ENCODE measurements at places on chromosomes 13 and 19.

- DNase-seq, result no peak
These were observed 77.8 kb downstream of the TEX26 start for GRCh38 chr13:31010296-31010695.

GRCh38 chr13:113901231-113901630 is 37.4 kb upstream of the GAS6 start:
- no peak for DNase-seq

GRCh38 chr13:41542281-41542680 is 84.9 kb downstream of the RGCC start:
- DNase-seq, result no peak

DNA sequence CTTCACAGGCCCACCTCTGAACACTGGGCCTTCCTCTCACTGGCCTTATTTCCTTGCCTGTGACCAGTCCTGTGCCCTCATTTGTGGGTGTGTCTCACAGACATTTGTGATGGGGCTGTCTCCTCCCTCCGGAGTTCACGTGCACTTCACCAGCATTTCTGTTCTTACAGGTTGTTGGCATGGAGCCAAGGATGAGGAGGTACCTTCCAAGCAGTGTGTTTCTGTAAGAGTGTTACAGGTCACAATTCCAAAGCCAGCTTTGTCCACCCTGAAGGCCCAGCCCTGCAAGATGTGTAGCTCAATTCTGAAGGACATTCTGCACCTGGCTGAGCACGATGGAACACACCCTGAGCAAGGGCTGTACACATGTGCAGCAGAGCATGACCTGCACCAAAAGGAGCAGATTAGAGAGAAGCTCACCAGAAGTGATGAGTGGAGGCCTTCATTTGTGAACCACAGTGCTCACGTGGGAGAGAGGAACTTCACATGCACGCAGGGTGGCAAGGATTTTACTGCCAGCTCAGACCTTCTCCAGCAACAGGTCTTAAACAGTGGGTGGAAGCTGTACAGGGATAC is 8.1 kb downstream of the ZNF749 start:
- DNase-seq, result no peak

DNA sequence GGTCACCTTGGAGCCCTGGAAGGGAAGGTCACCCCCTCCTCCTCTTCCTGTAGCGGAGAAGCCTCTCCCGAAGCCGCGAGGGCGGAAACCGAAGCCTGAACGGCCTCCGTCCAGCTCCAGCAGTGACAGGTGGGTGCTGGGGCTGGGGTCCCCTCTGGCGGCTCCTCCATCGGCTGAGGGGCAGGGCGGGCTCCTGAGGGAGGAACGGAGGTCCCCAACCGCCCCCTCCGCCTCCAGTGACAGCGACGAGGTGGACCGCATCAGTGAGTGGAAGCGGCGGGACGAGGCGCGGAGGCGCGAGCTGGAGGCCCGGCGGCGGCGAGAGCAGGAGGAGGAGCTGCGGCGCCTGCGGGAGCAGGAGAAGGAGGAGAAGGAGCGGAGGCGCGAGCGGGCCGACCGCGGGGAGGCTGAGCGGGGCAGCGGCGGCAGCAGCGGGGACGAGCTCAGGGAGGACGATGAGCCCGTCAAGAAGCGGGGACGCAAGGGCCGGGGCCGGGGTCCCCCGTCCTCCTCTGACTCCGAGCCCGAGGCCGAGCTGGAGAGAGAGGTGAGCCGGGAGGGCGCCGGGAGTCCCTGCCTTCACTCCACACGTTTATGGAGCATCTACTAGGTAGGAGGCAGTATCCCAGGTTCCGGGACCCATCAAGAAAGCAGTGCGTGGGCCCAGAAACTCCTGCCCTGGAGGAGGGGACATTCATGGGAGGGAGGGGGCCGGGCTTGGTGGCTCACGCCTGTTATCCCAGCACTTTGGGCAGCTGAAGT is 22.0 kb downstream of the HDGFL2 start:
- DNase-seq, result no peak

GRCh38 chr19:48982280-48982679 is 10.8 kb downstream of the GYS1 start:
- no peak for DNase-seq

DNA sequence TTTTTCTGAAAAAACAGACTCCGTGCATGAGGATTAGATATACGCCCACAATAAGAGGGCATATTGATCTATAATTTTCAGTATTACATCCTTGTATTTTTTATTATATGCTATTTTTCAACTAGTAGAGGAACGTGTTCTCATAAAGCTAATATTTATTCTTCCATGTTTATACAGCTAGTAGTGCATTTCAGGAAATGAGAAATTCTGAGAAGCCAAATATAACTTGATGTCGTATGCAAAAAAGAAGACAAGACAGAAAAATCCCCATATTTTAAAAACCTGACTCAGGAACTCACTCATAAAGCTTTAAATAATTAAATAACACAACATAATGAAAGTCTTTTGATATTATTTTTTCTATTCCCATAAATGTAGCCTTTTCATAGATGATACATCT is 308.6 kb downstream of the ENOX1 start:
- DNase-seq, result no peak

GRCh38 chr13:85411591-85411990 is 387.6 kb downstream of the SLITRK6 start:
- no peak for DNase-seq

DNA sequence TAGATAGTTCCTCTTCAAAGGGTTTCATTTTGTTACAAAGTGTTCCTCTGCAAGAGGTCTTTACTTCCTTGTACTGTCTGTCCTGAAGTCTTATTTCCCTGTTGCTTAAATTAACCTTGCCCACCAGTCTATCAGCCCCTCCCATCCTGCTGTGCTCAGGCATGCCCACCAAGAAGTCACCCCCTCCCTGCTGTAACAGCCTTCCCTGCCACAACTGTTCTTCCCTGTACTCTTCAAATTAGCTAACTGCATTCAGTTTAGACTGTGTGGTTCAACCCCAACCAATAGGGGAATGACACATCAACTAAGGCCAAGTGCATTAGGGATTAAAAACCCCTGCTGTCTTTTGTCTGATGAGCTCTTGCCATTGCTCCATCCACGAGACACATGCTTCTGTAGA is 34.4 kb upstream of the ZNF562 start:
- no peak for DNase-seq

DNA sequence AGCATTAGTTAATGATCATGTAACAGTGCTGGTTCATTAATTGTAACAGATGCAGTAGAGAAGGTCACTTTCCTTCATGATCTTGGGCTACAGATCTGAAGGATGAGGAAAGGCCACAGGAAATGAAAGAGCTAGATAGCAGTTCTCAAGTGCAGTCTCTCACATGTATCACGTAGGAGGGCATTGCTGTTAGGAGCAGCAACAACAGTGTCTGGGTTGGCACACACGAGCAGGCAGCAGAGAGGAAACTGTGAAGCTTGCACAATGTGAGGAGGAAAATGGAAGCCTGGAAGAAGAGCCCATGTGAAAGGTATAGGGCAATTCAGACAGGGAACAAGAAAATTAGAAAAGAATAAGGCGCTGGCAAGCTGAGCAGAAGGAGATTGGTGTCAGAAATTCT is 1741.5 kb downstream of the PCDH9 start:
- DNase-seq, result no peak

DNA sequence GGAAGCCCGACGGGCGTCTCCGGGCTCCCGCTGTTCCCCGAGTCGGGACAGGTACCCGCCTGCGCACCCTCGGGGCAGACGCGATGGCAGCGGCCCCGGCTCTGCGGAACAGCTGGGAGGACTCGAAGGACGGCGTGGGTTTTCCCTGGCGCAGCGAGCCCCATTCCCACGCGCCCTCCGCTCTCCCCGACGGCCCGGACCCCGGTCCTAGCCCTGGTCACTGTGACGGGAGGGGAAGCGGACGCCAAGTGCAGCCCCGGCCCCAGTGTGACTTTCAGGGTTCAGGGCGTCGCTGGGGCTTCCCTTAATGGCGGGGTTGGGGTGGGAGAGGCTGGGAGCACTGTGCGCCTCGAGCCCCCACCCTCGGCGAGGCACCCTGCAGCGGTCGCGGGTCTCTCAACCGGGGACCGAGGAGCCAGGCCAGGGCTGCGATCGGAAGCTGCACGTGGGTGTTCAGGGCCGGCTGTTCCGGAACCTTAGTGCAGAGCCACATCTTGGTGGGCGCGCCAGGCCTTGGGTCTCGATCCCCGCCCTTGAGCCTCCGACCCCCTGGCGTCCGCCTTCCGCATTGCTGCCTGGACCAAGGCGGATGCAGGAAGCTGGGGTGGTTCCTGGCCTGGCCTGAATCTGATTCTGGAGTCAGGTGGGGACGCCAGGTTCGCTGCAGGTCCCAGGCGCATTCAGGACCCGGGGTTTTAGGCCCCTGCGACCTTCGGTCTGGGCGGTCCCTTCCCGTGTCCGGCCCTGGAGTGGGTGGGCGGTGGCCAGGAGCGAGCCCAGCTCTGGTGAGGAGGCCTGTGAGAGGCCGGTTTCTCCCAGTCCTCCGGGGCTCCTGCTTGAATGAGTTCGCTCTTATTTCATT is 3.5 kb downstream of the LGALS7B start:
- DNase-seq, result no peak

DNA sequence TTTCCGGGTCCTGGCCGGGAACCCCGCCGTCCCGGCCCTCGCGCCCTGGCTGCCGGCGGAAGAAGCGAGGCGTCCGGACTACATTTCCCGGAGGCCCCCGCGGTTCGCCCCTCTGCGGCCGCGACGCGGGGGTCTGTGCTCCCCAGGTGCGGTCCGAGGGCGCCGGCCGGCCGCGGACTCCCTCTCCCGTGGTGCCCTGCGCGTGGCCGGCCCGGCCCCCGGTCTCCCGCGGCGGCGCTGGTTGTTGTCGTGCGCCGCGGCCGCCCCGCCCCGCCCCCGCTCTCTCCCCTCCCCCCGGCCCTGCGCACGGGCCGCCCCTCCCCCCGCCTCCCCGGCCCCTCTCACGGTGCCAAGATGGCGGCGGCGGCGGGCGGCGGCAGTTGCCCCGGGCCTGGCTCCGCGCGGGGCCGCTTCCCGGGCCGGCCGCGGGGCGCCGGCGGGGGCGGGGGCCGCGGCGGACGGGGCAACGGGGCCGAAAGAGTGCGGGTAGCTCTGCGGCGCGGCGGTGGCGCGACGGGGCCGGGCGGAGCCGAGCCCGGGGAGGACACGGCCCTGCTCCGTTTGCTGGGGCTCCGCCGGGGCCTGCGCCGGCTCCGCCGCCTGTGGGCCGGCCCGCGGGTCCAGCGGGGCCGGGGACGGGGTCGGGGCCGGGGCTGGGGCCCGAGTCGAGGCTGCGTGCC is at the start of gene KMT2B:
Gene KMT2B, plus strand, starts transcription at position 339 of the 680 bp plus-strand sequence. Its CDS starts 16 bp downstream, at position 355.
- DNase-seq, result peak; percentile 93

DNA sequence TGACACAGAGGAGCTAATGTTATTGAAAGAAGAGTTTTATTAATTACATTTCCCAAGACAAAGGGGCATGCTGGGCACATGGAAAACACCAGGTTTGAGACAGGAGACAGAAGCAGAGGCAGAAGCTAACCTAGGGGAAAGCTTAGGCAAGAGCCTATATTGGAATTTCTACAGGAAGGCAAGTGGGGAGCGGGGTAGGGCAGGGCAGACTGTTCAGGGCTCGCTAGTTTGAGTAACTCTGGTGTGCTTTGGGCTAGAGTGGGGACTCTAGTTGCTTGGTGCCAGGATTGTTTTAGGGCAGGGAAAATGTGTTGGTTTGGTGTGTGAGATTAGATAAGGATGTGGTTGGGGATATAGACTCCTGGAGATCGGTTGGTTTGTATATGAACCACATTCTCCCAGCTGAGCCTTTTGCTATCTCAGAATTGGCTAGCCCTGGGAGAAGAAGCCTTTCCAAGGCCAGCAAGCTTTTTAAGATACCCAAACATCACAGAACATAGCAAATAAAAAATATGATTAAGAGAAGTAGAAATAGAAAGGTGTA is 8.4 kb upstream of the UFM1 start:
- no peak for DNase-seq

DNA sequence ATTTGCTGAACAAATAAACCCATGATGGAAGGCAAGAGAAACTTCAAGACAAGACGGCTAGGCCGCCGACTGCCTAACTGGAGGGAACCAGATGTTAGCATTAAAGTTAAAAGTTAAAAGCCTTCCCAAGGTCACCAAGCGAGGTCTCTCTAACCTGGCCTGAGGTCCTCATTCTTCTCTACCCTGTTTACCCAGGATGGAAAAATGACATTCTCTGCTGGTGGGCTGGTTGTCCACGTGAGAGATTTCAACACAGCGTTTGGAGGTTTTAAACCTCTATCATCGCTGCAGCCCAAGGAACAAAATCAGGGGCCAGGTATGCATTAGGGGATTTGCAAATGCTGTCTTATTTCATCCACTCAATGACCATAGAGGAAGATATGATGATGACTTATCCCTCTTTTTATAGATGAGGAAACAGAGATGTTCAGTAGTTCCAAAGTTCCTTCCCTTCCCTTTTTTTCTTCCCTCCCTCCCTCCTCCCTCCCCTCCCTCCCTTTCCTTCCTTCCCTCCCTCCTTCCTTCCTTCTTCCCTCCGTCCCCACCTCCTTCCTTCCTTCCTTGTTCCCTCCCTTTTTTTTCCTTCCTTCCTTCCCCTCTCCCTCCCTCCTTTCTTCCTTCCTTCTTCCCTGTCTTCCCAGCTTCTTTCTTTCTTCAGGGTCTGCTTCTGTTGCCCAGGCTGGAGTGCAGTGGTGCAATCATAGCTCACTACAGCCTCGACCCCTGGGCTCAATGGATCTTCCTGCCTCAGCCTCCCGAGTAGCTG is 79.7 kb downstream of the INSR start:
- no peak for DNase-seq

- DNase-seq, result no peak
These were observed 13.7 kb downstream of the PTH2 start for GRCh38 chr19:49409441-49410029.

GRCh38 chr13:110807546-110807945 is 94.0 kb downstream of the ING1 start:
- no peak for DNase-seq

GRCh38 chr19:41930926-41931592 is 2.8 kb upstream of the ERFL start:
- DNase-seq, result no peak

DNA sequence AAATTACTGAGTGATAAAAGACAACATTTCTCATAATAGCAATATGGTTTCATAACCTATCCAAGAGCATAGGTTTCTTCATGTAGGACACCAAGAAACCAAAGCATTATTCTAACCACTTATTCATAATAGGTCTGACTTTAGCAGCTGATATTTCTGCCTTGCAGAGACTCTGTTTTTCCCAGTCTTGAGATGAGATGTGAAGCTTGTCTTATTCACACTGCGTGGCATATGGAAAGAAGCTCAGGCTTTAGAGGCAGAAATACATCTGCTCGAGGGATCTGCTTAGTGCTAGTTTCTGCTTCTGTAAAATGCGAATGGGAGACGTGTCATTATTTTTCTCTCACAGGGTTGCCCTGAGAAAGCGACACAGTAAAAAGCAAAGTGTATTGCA is 232.0 kb upstream of the SPRY2 start:
- DNase-seq, result no peak

- no peak for DNase-seq
These were observed 526 bp downstream of the NFIX start for GRCh38 chr19:12995596-12996405.
